Lower leg skin (tissue), 4 donors: ENCODE measurements at places on chromosomes 3 and 15. TPM values are rescaled to one million over a fixed set of nuclear protein-coding genes. Genes with fewer than 3 reads are reported as not detected.

Gene PAQR5
- total RNA-seq = 4.8 TPM

Gene CAPN3
- 20.3 TPM for total RNA-seq

DNA sequence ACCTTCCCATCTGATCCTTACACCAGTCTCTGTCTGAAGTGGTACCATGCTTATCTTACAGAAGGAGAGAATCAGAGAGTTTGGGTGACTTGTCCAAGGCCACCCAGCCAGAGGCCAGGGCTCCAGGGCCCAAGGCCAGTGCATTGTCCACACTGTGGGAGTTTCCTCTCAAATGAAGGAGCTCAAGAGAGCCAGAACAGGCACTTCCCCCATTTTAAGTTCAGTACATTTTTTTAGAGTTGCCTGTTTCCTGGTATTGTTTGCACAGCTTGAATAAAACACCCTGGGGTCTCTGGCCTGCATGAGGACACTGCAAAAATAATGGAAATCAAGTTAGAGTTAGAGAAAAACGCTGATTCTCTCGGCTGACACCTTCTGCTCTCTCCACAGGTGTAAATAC, 284.0 kb downstream of the SQOR start:
- no peak for DNase-seq

GRCh38 chr3:45864760-45865519, 21.4 kb upstream of the CCR9 start:
- DNase-seq = no peak

DNA sequence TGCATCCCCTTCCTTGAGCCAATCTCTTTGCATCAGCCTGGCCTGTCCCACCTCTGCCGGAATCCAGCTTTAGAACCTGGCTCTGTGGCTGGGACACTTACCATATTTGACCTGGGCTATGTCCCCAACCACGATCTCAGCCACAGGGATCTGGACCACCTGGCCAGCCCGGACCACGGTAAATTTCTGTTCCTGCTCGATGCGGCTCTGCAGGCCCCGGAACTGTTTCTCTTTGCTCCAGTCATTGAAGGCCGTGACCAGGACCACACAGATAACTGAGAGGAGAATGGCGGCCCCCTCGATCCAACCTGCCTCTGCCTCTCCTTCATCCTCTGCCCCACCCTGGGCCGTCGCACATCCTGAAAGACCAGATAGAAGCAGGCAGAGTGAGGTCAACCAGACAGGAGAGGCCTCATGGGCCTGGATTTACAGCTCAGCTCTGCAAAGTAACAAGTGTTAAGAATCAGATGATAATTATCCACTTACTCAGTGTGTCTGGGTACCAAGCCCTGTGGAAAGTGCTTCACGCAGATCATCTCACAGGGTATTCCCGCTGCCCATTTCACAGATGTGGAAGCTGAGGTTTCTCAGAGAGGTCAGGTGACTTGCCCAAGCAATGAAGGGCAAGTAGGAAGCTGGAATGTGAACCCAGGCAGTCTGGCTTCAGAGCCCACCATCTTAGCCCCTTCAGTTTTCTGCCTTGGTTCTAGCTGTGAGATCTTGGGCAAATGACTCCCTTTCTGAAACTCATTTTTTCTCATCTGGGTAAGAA, 81.3 kb upstream of the SEC13 start:
- DNase-seq = no peak

- DNase-seq = no peak
These were observed 20.2 kb downstream of the RAF1 start for GRCh38 chr3:12643724-12644123.

- no peak for DNase-seq
These were observed 188.4 kb upstream of the THRB start for GRCh38 chr3:24683090-24683489.

GRCh38 chr3:33115024-33115768, 1.4 kb downstream of the CRTAP start:
- DNase-seq = peak; percentile 94

- no peak for DNase-seq
These were observed 110.4 kb downstream of the ADAMTSL3 start for GRCh38 chr15:83764201-83764838.

DNA sequence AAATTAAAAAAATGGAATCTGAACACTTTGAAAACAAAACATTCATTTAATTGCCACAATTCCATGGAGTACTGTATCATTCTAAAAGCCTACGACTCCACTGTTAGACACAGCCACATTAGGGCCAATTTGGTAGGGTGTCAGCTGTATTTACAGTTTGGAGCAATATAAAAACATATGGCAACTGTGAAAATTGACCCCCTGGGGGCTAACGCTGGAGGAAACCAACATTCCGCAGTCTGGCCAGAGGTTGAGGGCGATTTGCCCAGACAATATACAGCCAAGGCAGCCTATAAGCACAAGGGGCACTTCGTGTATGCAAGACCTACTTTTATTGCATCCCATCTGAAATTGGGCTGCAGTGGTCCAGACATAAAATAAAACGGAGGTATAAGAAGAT, 476.5 kb upstream of the WNT5A start:
- DNase-seq = no peak

DNA sequence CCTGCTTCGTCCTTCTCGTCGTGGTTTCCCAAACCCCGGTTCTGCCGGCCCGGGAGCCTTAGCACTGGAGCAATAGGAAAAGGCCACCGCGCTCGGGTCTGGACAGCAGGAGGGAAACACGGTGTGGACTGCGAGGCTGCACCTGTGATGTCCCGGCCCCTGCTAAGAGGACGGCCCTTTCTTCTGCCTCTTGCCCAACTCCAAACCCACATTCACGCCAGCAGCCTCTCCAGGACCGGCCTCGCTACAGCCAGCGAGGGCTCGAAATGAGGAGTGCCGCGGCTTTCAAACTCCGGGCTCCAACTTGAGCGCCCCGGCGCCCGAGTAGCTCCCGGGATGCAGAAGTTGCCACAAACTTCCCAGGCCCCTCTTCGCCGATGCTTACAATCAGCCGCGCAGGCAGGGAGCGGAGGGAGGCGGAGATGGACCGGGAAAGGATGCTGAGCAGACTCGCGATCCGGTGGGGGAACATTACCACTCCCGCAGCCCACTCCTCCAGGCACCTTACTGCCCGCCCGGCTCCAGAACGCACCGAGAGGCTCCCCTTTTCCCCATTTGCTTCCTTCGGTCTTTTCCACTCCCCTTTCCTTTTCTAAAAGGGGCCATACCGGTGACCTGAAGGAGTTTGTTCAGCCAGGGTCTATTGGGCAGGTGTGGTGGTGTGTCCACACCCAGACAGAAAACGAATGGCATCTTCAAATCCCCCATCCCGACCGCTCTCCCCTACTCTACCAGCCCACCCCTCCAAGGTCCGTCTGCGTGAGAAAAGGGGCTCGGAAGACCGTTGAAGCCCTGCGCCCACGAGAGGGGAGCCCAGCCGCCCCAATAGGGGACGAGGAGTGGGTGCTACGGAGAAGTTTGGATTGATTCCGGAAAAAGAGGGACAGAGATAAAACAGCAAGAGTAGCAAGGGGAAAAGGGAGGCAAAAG, 18.8 kb upstream of the SATB1 start:
- peak; percentile 86 for DNase-seq

DNA sequence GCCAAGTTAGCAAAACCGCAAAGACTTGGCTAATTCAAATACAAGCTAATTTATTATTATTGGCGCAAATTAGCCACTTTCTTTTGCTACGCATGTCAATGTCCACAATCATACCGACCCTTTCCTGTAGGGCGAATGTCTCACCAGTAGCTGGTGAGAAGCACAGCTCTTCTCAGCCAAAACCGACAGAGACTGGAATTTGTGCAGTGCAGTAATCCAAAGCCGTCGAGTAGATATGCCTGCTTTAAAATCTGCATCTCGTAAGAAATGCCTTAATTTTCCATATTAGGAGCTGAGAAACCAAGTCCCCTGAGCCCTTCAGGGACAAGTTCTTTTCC, 614 bp upstream of the MINDY2 start:
- no peak for DNase-seq

DNA sequence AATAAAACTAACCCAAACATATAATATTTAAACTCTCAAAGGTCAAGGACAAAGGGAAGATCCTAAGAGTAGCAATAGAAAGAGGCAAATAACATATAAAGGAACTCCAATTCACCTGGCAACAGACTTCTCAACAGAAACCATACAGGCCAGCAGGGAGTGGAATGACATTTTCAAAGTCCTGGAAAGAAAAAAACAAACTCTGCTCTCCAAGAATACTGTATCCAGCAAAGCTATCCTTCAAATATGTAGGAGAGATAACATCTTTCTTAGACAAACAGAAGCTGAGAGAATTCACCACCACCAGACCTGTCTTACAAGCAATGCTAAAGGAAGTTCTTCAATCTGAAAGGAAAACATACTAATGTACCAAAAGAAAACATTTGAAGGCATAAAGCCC, 51.5 kb upstream of the TMEM158 start:
- DNase-seq = no peak

GRCh38 chr3:42369304-42369703, 41.1 kb downstream of the LYZL4 start:
- DNase-seq = no peak

DNA sequence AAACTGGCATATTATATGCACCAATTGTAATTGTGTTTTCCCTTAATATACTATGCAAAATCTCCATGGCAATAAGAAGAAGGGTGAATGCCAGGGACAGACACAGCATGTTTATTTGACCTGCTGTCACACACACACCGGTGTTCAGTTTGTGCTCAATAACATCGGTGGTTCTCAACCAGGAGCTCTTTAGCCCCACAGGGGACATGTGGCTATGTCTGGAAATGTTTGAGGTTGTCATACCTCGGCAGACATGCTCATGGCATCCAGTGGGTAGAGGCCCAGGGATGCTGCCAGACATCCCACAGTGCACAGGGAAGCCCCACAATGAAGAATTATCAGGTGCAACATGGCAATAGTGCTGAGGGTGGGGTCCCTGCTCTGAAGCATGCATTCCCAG, 38.2 kb downstream of the GLB1 start:
- DNase-seq = no peak

GRCh38 chr3:102269406-102269805, 165.4 kb upstream of the ZPLD1 start:
- no peak for DNase-seq
